Activated CD4-positive, alpha-beta T cell treated with anti-CD3 and anti-CD28 coated beads for 1 hour (primary cell): ENCODE measurements at places on chromosomes 12 and 14.

GRCh38 chr12:106139422-106140171, 843 bp upstream of the NUAK1 start:
- no peak for DNase-seq

DNA sequence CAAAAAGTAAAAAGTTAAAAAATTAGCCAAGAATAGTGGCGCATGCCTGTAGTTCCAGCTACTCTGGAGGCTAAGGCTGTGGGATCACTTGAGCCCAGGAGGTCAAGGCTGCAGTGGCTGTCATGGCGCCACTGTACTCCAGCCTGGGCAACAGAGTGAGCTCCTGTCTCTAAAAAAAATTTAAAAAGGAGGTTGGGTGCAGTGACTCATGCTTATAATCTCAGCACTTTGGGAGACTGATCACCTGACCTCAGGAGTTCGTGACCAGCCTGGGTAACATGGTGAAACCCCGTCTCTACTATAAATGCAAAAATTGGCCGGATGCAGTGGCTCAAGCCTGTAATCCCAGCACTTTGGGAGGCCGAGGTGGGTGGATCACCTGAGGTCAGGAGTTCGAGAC, 8.2 kb upstream of the YLPM1 start:
- DNase-seq, result no peak

DNA sequence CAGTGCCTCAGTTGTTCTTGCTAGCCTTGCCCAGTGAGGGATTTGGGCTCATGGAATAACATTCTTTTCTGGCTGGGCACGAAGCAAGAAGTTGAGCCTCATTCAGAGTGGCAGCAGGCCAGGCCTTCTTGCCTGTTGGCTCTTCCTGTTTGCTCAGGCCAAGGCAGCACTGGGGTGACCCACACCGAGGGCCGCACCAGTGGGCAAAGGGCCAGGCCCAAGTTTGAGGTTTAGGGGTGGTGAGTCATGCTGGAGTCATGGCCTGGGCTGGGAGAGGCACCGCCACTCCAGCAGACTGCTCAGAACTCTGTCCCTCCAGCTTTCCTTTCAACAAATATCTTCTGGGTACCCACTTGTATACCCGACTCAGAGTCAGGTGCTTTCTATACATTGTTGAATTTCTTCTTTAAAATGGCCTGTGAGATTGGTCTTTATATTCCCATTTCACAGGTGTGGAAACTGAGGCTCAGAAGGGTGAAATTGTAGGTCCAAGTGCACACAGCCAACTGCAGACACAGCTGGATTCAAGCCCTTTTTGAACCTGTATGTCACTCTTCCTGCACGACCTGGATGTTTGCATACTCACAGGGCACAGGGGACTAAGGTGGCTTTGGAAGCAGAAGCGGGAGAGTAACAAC, 279.4 kb downstream of the FOXN3 start:
- no peak for DNase-seq

GRCh38 chr14:38490273-38490672, 234.4 kb upstream of the CLEC14A start:
- DNase-seq, result no peak

DNA sequence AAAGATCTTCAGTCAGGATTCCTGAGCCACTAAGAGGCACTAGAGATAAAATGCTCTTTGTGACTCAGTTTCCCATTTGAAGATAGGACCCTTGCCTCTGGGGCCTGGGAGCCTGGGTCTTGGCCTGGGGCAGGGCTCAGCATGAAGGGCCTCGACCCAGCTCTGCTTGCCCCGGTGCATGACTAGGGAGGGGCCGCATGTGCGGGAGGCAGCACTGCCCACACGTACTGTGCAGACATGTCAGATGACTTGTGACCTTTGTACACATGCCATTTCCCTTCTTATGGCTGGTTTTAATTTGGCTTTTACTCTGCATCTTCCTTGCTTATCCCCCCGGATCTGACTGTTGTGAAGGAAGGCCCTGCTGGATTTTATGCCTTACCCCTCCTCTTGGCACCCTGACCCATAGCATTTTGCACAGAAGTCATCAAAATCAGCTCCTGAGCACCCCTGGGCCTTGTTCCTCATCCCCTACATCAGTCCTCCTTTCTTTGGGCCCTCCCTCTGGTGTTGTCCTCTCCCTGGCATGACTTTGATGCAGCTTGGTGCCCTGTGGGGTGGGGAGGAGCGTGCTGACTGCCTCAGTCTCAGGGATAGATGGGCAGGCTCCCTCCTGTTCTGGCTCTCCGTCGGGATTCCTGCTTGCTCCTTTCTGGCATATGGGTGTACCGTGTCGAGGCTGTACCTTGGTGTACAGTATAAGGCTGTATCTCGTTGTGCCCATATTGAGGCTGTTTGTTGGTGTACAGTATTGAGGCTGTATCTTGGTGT, 4.4 kb downstream of the CLSTN3 start:
- DNase-seq, result no peak

GRCh38 chr12:24229031-24229700, 279.7 kb upstream of the SOX5 start:
- no peak for DNase-seq

DNA sequence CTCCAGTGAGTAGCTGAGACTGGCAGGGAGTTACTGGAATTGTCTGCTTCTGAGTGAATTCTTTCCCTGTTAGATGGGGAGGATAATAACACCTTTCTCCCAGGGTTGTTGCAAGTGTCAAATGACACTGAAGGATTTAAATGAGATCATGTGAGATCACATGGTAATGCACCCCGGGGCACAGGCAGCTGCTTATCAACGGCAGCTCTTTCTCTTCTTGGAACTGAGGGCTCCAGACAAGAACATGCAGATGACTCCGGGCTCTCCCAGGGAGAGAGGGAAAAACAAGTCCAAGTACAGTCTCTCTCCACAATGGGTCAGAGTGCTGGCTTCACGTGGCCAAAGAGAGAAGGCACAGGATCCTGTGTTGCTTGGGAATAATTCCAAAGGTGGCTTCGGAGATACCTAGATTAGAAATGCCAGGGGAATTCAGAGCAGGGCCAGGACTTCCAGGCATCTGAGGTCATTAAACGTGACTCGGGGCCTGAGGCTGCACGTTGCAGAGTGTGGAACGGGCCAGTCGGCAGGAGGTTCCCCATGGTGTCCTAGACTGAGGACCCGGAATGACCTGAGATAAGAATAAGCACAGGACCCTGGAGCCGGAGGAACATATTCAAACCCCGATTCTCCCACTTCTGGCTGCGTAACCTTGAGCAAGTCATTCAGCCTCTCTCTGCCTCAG, 109.2 kb downstream of the PRMT8 start:
- DNase-seq, result no peak

GRCh38 chr12:119932921-119933320, 55.8 kb upstream of the CIT start:
- DNase-seq, result no peak

- DNase-seq, result no peak
Observed at GRCh38 chr12:127052511-127053232, 1214.3 kb upstream of the TMEM132C start.

- no peak for DNase-seq
Observed at GRCh38 chr12:20183563-20183962, 184.8 kb upstream of the PDE3A start.

DNA sequence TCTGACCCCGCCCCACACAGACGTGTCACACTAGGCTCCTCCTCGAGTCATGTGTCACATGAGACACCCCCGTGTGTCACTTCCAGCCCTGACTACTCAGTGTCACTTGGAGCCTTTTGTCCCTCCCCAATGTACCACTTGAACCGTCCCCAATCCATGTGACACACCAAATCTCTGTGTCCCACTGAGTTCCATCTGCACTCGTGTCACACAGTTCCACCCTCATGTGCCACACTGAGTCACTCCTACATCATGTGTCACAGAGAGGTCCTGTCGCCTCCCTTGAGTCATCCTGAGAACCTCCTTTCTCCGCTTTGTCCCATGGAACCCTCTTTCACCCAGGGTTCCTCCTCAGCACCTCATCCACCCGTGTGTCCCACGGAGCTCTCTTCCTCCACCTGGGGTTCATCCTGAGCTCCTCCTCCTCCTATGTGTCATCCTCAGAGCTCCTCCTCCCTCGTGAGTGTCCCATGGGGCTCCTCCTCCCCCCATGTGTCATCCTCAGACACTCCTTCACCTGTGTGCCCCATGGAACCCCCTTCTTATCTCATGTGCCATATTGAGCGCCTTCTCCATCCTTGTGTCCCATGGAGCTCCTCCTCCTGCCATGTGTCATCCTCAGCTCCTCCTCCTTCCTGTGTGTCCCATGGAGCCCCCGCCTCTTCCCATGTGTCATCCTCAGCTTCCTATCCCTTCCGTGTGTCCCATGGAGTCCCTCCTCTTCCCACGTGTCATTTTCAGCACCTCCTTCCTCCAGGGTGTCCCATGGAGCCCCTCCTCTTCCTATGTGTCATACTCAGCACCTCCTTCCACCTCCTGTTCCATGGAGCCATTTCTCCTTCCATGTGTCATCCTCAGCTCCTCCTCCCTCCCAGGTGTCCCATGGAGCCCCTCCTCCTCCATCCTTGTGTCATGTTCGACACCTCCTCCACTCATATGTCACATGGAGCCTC, 32.0 kb downstream of the RTL1 start:
- no peak for DNase-seq

DNA sequence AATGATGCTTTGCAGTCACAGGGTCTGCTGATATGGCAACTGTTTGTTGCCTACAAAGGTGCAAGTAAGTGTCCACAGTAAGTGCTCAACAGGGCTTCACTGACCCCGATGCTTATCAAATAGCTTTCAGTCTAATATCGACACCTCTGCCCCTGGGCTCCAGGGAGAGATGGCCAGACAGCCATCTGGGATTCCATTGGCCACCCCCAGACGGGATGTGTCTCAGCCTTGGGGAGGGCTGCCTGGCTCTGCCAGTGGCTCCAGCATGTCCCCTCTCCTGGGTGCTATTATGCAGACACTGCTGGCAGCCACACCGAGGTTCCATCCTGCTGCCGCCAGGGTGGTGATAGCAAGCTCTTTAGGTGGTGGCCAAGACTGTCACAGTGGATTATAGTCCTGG, 57.4 kb downstream of the DGLUCY start:
- no peak for DNase-seq

GRCh38 chr12:22088886-22089285, 42.9 kb downstream of the CMAS start:
- DNase-seq, result no peak

DNA sequence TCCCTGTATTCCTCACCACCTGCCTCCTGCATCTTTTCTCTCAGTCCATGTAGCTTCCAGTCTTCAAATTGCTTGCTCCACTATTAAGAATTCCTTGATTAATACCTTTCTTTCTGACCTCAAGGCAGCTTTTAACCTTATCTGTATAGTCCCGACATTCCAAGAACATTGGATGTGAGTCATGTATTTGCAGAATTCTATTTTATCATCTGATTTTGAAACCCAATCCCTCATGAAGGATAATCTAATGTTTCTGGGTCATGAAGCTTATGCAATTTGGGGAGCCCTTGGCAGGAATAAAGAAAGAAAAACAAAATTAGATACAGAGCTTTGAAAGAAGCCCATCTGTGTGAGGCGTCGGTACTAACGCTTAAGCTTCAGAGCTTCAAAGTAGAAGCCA, 63.4 kb upstream of the CCND2 start:
- no peak for DNase-seq

GRCh38 chr12:46518169-46518568, 145.6 kb upstream of the SLC38A2 start:
- DNase-seq, result no peak

GRCh38 chr12:124418791-124419190, 123.9 kb downstream of the RFLNA start:
- no peak for DNase-seq

DNA sequence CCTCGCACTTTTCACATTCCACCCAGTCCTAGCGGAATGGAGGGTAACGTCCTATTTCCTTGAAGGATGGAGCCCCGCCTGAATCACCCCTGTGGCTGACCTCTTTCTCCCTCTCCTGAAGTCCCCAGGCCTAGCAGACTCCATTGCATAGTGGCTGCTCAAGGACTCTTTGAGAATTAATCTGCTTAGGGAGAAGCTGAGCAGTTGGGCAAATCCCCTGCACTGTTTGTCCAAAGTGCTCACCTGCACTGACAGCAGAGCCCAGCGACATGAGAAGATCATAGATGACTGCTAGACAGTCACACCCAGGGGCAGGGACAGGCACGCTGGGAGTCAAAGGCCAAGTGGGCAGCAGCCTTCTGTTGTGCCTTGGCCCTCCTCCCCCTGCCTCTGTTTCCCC, 37.7 kb upstream of the DICER1 start:
- no peak for DNase-seq

DNA sequence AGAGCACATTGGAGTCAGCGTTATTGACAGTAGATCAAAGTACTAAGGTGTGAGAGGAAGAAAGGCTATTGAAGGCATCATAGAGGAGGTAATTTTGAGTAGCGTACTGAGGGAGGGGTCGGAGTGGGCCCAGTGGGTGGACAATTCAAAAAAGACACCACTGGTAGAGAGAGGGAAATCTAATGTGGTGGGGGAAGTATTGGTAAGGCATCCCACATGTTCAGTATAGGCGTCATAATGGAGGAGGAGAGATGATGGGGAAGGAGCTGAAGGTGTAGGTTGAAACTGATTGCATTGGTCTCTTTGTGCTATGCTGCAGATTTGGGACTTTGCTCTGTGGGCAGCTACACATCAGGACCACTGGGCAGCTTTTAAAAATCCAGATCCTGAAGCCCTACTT, 23.7 kb upstream of the KRT77 start:
- DNase-seq, result no peak

DNA sequence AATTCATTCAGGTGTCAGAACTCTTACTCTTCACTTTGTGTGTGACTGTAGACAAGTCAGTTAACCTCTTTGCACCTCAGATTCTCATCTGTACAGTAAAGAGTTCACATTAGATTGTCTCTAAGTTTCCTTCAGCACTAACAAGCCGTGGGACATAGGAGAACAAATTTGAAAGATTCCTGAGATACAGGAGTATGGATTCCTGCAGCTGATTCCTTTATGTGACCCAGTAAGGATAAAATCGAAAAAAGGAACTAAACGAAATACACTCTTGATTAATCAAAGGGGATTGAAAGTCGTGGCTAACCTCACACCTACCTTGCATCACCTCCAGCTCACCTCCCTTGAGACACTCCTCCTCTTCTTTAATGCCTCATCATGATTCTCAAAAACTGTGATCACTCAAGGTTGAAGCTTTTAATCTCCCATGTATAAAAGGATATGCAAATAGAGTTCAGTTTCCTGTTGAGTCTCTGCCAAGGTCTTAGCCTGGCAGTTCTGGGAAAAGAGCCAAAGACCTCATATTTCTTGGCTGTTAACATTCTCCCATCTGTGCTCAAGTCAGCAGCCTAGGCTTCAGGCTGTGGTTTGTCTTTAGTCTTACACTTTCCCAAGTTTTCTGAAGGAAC, 156.6 kb downstream of the DAD1 start:
- no peak for DNase-seq
